ENCODE measurements at places on chromosomes 2 and 18. TPM values are rescaled to one million over a fixed set of nuclear protein-coding genes. Genes with fewer than 3 reads are reported as not detected.

Gene TEX44
- not detected for total RNA-seq

Gene KCNS3
- total RNA-seq: 5.2 TPM

Gene METTL5
- total RNA-seq: 103 TPM

Gene RTKN
- 94.0 TPM for total RNA-seq

Gene RAD51AP2
- total RNA-seq: 0.10 TPM

Gene CCNYL1
- 14.9 TPM for total RNA-seq

GRCh38 chr2:238697193-238698071, 150.5 kb upstream of the TWIST2 start:
- H3K4me1 ChIP-seq: no peaks in the 10 kb centered on the region
- no peak overlapping the region for H3K27ac ChIP-seq
- no peak overlapping the region for H3K4me3 ChIP-seq
- no peaks in the 10 kb centered on the region for H3K36me3 ChIP-seq
- DNase-seq: no peak

- no peak overlapping the region for H3K27ac ChIP-seq
- H3K36me3 ChIP-seq: no peaks in the 10 kb centered on the region
- no peak for DNase-seq
- H3K27me3 ChIP-seq: 0 out of 2 replicates have a peak, but pooled peaks cover 5% of the 10 kb centered on the region
- no peak overlapping the region for H3K4me3 ChIP-seq
These were observed 36.1 kb downstream of the RNF152 start for GRCh38 chr18:61856678-61857077.

GRCh38 chr18:7388741-7389140, 157.9 kb downstream of the LRRC30 start:
- no peak overlapping the region for H3K4me3 ChIP-seq
- no peaks in the 10 kb centered on the region for H3K27me3 ChIP-seq
- no peaks in the 10 kb centered on the region for H3K4me1 ChIP-seq
- no peak overlapping the region for H3K27ac ChIP-seq

- no peak overlapping the region for H3K4me3 ChIP-seq
- no peaks in the 10 kb centered on the region for H3K36me3 ChIP-seq
- no peaks in the 10 kb centered on the region for H3K27me3 ChIP-seq
These were observed 35.7 kb downstream of the ODC1 start for GRCh38 chr2:10412380-10412779.

DNA sequence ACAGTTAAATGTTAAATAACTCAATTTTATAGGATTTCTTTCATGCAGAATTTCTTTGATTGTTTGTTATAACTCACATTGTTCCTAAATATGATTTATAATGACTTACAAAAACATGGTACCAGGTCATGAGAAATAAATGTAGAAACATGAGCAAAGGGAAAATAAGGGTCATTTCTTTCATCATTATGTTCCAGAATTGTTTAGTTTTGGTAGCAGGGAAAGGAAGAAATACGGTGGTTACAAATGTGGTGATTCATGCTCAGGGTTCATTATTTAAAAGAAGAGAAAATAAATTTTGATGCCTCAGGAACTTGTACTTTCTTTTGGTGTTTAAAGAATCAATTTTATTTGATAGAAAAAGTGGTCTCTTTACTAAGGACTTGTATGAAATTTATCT, 4.4 kb downstream of the LYPD6B start:
- H3K4me3 ChIP-seq: no peak overlapping the region
- peaks cover 2% of the 10 kb centered on the region for H3K4me1 ChIP-seq
- H3K36me3 ChIP-seq: no peaks in the 10 kb centered on the region
- DNase-seq: no peak

- H3K27ac ChIP-seq: no peak overlapping the region
- no peak overlapping the region for H3K4me3 ChIP-seq
- H3K4me1 ChIP-seq: no peaks in the 10 kb centered on the region
- no peak for DNase-seq
- H3K36me3 ChIP-seq: no peaks in the 10 kb centered on the region
These were observed 66.0 kb upstream of the MYCN start for GRCh38 chr2:15874321-15874720.

GRCh38 chr2:11342551-11343367, 1.7 kb downstream of the ROCK2 start:
- peak overlapping the region; percentile 81 for H3K4me3 ChIP-seq
- H3K27me3 ChIP-seq: no peaks in the 10 kb centered on the region
- peak; percentile 34 for DNase-seq
- H3K36me3 ChIP-seq: no peaks in the 10 kb centered on the region

- H3K27ac ChIP-seq: no peak overlapping the region
- H3K36me3 ChIP-seq: no peaks in the 10 kb centered on the region
- peaks cover 17% of the 10 kb centered on the region for H3K4me1 ChIP-seq
These were observed 58.8 kb upstream of the FZD5 start for GRCh38 chr2:207828361-207829057.

DNA sequence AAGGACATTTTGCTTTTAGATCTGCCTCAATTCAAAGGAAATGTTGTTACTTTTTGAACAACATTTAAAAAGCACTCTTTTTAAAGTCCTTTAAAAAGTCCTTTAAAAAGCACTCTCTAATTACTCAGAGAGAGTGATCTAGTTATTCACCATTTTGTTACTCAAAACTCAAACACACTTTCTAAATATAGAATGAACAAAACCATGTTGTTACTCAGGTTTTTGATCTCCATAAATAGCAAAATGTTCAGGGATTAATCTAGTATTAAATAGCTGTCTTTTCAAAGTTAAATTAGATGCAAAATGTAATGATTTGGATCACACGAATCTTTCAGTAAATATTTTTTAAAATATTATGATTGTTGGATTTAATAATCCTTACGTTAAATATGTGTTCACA, 143.5 kb upstream of the BOD1L2 start:
- peaks cover 8% of the 10 kb centered on the region for H3K4me1 ChIP-seq
- no peaks in the 10 kb centered on the region for H3K36me3 ChIP-seq
- no peaks in the 10 kb centered on the region for H3K27me3 ChIP-seq
- DNase-seq: no peak
- H3K27ac ChIP-seq: no peak overlapping the region

GRCh38 chr2:144496092-144496976, 23.6 kb downstream of the ZEB2 start:
- H3K4me1 ChIP-seq: no peaks in the 10 kb centered on the region
- no peak for DNase-seq
- H3K27ac ChIP-seq: no peak overlapping the region

Measured in HCT116 (cell line).